ENCODE measurements at places on chromosomes 1 and 21. TPM values are rescaled to one million over a fixed set of nuclear protein-coding genes. Genes with fewer than 3 reads are reported as not detected.

The LDLRAD2 gene
- total RNA-seq = not detected

The TMPRSS15 gene
- total RNA-seq = not detected

The RGS5 gene
- total RNA-seq = 14.9 TPM

The CDCA8 gene
- total RNA-seq = 18.6 TPM

The CENPF gene
- total RNA-seq = 45.8 TPM

The TLCD4 gene
- total RNA-seq = under 0.01 TPM

The PTGER3 gene
- not detected for total RNA-seq
